ENCODE measurements at places on chromosomes 6 and 20.

- DNase-seq: no peak
Observed at GRCh38 chr6:36478051-36478526, 35.3 kb downstream of the KCTD20 start.

GRCh38 chr6:5190507-5190906, 70.2 kb downstream of the LYRM4 start:
- no peak for DNase-seq

DNA sequence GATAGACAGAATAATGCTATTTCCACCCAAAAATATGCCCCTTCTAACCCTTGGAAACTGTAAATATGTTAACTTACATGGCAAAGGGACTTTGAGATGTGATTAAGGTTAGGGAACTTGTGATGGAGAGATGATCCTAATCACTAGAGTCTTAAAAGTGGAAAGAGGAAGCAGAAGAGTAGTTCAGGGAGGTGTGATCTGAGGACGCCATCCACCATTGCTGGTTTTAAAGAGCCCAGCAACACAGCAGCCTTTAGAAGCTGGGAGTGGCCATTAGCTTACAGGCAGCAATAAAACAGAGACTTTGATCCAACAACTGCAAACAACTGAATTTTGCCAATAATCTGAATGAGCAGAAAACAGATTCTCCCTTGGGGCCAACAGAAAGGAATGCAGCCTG, 30.6 kb downstream of the ZNF311 start:
- DNase-seq: no peak

DNA sequence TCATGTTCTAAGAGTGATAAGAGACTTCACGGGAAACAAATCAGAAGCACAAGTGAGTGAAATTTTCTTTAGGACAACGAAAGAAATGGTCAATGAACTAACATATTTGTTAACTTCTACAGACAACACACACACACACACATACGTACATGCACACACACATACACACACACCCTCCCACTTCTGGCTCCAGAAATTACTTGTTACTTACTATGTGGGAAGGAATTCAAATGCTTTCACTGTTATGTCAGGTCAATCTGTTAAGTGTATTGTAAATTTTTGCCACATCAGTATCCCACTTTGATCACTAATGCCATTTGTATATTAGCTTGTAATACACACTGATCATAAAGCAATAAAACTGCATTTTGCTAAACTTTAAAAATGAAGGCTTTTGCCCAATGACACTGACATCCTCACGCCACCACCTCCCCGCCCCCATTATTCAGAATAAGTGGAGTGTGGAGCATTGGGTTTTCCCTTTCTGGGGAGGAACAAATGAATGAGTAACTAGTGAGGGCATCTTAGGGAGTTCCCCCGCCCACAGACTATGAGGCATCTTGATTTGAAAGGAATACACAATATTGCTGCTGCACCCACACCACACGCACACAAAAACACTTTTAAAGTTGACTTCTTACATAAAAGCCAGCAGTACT, 76.2 kb downstream of the ATXN1 start:
- DNase-seq: peak; percentile 91

GRCh38 chr6:3290149-3290930, 31.6 kb downstream of the PSMG4 start:
- DNase-seq: no peak

DNA sequence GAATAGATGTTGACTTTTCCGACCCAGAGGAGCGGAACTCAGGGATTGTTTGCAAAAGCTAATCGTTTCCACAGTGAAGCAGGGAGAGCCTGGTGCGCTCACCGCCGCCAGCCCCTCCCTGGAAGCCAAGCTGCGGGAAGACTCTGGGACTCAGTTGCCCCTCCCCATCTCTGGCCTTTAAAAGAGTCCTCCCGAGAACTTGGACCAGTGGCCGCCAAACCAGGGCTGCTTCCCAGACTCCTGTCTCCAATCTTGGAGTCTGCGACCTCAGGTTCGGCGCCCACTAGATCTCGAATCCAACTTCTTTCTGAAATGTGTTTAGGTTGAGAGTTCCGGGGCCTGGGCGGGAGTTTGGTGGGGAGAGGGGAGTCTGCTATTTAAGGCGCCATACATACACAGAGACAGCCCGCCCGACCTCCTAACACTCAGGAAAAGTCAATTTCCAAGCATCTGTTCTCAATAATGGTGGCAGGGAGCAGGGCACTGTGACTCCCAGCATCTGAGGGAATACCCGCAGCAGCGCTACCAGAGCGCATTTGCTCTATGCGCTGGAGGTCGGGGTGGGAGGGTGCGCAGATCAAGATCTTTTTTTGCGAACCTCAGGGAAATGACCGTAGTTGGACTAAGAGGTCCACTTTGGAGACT, 800 bp upstream of the GRIK2 start:
- no peak for DNase-seq

GRCh38 chr6:10399451-10399850, 15.4 kb downstream of the TFAP2A start:
- DNase-seq: no peak

DNA sequence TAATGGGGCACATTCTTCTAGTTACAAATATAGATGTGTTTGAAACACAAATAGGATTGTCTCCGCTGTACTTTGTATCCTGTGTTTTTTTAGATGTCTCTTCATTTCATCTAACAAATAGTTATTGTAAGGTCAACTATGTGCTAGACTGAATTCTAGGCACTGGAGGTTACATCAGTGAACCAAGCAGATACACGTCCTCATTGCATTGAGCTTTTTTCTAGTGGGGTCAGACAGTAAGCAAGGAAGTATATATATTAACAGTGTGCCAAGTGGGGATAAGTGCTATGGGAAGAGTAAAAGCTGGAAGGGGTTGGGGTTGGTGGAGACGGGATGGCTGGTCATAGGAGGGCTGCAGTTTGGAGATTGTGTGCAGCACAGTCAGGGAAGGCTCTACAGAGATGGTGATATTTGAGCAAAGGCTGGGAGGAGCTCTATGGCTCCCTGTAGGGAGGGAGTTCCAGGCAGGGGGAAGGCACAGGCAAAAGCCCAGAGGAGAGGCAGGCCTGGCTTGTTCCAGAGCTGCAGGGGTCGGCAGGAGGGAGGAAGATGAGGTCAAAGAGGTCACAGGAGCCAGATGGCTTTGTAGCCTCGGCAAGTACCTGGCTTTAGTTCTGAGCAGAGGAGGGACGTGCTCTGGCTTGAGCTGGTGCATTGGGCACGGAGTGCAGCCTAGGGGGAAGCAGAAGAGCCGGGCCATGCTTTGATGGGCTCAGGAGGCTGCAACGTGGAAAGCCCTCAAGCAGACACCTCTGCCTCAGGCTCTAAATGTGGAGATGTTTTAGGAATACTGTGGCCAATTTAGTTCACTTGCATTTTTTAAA, 152.3 kb downstream of the ZDHHC14 start:
- no peak for DNase-seq

DNA sequence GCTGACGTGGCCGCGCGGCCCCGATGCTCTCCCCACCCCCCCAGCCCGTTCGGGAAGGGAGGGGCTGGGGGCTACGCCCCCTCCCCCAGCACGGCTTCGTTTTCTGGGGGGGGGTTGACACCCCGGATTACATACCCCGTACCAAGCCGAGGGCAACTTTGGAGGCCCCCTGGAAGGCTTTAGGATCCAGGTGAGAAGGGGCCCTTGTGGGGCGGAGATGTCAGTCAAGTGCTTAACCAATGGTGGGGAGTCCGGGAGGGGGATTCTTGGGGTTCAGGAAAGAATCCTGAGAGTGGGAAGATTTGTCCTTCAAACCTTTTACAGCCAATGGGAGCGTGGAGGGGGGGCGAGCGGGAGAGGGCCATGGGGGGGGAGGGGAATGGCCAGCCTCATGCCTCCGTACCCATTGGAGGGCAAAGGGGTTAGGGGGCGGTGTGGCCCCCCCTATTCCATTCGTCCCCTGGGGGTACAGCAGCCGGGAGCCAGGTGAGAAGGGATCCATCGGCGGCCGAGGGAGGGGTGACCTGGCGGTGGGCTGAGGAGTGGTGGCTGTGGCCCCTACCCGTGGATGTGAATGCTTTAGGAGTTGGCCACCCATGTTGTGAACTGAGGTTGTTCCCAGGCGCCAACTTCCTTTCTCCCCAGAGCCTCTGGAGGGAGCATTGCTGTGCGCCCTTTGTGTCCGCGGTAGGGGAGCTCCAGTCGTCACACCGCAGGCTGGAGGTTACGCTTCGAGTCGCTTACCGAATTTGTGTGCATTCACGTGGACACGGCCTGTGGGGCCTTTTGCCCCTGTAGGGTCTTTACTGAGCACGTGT, 682 bp downstream of the BRD2 start:
- DNase-seq: peak; percentile 80

DNA sequence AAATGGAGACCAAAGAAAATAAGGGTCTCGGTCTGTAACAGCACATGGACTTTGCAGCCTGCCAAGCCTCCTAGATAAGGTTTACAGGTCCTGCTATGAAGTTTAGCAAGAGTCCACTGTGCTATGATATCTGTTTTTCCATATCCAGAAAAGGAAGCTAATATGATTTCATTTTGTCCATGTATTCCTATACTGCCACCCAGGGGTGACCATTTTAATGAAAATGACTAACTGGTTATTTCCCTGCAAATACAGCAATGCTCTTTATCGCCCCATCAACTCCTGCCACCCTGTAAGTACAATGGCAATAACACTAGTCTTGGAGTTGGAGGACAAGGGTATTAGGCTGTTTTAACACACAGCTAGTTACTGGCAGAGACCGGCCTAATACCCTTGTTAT, 115.2 kb upstream of the GLP1R start:
- DNase-seq: no peak

DNA sequence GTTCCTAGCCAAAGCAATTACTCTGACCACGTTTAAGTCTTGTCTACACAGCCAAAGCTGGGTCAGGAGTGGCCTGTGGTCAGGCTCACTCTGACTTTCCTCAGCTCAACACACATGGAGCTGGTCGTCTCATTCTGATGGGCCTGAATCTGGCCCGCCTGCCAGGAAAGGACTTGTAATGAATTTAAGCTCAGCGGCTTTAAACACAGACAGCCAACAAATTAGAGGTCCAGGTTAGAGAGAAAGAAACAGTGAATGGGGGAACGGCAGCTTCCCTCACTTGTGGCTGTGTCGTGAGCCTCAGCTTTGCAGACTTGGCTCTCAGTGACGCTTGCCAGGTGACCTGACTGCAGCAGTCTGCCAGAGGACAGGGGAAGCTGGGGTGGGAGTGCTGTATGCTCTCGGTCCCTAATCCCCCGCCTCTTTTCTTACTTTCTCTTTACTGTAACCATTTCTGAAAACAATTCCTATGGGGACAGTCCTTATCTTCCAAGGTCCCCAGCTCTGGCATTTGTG, 121.9 kb upstream of the AGPAT4 start:
- no peak for DNase-seq

- no peak for DNase-seq
Observed at GRCh38 chr6:12363651-12364381, 73.7 kb downstream of the EDN1 start.

GRCh38 chr6:100479179-100480035, 14.7 kb upstream of the SIM1 start:
- DNase-seq: no peak

- no peak for DNase-seq
Observed at GRCh38 chr6:116405138-116405537, 34.4 kb downstream of the DSE start.

DNA sequence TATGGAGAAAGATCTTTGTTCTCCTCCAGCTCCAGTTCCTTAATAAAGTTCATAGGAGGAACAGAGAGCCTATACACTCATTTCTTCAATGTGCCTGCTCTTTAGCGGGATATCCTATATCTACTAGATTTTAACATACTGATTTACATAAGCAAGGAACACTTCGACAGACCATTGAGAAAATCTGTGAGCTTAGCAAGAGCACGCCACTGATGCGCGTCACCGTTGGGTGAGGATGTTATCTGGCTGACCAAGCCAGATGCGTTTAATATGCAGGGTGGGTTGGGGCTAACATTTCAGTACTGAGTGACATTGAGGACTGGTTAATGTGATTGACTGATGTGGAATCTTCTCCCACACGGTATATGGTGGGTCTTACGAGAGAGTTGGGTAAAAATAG, 233.4 kb downstream of the SOX4 start:
- no peak for DNase-seq

GRCh38 chr6:151263967-151264366, 24.2 kb downstream of the AKAP12 start:
- no peak for DNase-seq

- no peak for DNase-seq
Observed at GRCh38 chr20:10568032-10568431, 105.8 kb downstream of the JAG1 start.

DNA sequence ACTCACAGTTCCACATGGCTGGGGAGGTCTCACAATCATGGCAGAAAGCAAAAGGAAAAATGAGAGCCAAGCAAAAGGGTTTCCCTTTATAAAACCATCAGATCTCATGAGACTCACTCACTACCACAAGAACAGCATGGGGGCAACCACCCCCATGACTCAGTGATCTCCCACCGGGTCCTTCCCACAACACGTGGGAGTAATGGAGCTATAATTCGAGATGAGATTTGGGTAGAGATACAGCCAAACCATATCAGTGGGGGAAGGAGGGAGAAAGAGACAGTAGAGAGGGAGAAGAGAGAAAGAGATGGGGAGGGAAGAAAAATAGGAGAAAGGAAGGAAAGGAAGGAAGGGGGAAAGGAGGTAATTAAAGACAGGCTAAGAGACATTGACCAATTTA, 30.1 kb downstream of the GMDS start:
- no peak for DNase-seq

- no peak for DNase-seq
Observed at GRCh38 chr6:167788563-167788903, 38.2 kb upstream of the AFDN start.

All from stimulated activated CD4-positive, alpha-beta T cell treated with anti-CD3 and anti-CD28 coated beads, Interleukin-1b, Interleukin-23, amount 100 ng/mL, for 48 hours (primary cell).